ENCODE measurements at places on chromosomes 12 and 14. TPM values are rescaled to one million over a fixed set of nuclear protein-coding genes. Genes with fewer than 3 reads are reported as not detected.

ENDOU gene
- total RNA-seq = 0.11 TPM

GAS2L3 gene
- 2.2 TPM for total RNA-seq

HNF1A gene
- total RNA-seq = not detected

ARG2 gene
- total RNA-seq = 3.9 TPM

SMCO3 gene
- total RNA-seq = 0.11 TPM

Measured in adrenal gland (tissue), 19 donors.